ENCODE measurements at places on chromosomes 3 and 15. TPM values are rescaled to one million over a fixed set of nuclear protein-coding genes. Genes with fewer than 3 reads are reported as not detected.

The PTH1R gene
- total RNA-seq, result 1.4 TPM

The IL17RE gene
- 0.88 TPM for total RNA-seq

The CPLX3 gene
- 0.48 TPM for total RNA-seq

The NEK10 gene
- not detected for total RNA-seq

The IQSEC1 gene
- total RNA-seq, result 9.6 TPM

Data from epithelial cell of alveolus of lung (primary cell).